ENCODE measurements at places on chromosomes 12 and 14. TPM values are rescaled to one million over a fixed set of nuclear protein-coding genes. Genes with fewer than 3 reads are reported as not detected.
A peak's percentile ranks its signal among the peaks of the same experiment; 100 is the strongest.

PCK2 gene
- 2.7 TPM for polyA plus RNA-seq

- DNase-seq = no peak
These were observed 323.4 kb downstream of the VRK1 start for GRCh38 chr14:97120611-97121031.

ENDOU gene
- polyA plus RNA-seq = 0.82 TPM

- DNase-seq = no peak
These were observed 969.7 kb upstream of the USP15 start for GRCh38 chr12:61290473-61290872.

GRCh38 chr12:47799357-47799955 lies 20.2 kb downstream of the HDAC7 start:
- DNase-seq = peak; percentile 91

DNA sequence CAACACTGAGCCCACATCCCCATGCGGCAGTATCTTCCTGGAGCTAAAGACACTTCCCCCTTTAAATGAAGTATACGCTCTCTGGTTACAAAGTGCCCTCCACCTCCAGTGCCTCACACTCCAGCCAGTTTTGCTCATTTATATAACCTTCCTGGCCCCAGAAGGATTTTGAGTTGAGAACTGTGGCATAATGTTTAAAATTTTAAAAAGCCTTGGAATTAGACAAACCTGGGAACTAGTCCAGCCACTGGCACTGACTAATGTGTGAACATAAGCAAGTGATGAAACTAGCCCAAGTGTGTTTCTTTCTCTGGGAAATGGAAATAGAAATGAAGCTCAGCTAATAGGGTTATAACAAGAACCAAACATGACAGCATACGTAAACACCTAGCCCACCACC lies 723.7 kb upstream of the USP15 start:
- DNase-seq = no peak

DNA sequence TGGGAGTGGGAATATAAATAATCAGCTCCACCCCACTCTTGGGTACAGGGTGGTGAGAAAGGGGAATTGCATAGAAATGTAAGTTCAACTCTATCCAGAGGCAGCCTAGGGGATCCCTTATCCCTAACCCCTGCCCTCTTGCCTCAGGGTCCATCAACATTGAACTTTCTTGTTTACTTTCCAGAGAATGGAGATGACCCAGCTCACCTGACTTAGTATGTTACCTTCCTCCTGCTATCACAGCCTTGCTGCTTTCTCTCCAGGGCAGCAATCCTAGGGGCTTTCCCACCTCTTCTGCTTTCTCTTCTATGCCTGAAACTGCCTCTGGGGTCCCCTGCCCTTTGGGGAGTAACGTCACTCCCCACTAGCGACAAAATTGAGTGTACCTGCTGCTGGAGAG lies 2.7 kb downstream of the LRP1 start:
- no peak for DNase-seq

GLT8D2 gene
- polyA plus RNA-seq = 1.7 TPM

MIP gene
- 0.13 TPM for polyA plus RNA-seq

- DNase-seq = no peak
These were observed 10.4 kb upstream of the KRT7 start for GRCh38 chr12:52222692-52223091.

DNA sequence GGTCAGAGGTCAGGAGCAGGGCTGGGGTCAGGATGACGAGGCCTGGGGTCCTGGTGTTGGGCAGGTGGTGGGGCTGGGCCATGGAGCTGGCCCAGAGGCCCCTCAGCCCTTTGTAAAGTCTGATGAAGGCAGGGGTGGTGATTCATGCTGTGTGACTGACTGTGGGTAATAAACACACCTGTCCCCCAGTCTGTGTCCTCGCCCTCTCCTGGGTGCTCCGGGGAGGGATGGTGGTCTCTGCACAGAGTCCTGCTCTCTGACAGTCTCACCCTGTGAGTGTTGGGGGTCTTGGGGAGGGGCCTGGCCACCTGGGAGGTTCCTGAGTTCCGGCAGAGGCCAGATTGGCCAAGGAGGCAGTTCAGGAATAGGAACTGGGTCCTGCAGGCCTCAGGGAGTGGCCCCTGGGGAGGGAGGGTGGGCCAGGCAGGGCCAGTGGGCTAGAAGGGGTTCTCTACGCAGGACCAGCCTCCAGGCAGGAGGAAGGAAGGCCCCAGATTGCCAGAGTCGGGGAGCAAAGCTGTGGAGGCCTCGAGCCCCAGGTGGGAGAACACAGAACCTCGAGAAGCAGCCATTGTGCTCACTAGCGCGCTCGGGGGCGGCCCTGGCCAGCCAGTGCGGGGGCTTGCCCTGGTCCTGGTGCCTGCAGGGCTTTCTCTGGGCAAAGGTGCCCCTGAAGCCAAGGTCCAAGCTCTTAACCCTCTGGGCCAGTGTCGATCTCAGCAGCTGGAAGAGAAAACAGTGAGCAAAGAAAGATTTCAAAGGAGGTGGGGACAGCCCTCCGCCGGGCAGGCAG lies 14.4 kb downstream of the ACADS start:
- no peak for DNase-seq

GRCh38 chr12:124391340-124392261 lies 96.7 kb downstream of the RFLNA start:
- peak; percentile 75 for DNase-seq

RNU4-1 gene
- not detected for polyA plus RNA-seq

DNA sequence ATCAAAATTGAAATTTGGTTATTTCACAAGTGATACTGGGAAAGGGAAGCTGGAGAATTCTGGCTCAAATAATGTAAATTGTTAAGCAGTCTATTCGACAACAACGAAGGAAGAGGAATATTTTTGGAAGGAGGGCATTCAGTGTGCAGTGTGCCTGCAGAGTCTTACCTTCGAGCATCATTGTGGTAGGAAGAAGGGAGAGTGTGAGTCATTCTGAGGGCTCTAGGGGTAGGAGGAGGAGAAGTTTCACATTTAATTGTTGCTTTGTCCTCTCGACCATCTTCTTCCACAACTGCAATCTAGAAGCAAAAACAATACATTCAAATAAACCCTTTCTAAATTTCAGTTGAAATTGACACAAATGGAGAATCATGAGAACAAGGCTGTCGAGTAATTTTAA lies 263.0 kb downstream of the ACSS3 start:
- DNase-seq = no peak

SYCP3 gene
- polyA plus RNA-seq = 0.23 TPM

ITGB7 gene
- 0.19 TPM for polyA plus RNA-seq

GRCh38 chr12:1551496-1551895 lies 42.9 kb downstream of the FBXL14 start:
- no peak for DNase-seq

NGB gene
- polyA plus RNA-seq = not detected

PRMT5 gene
- polyA plus RNA-seq = 99.5 TPM

RAB21 gene
- 53.6 TPM for polyA plus RNA-seq

ARHGEF25 gene
- polyA plus RNA-seq = 3.2 TPM

- DNase-seq = no peak
These were observed 45.6 kb upstream of the SOCS2 start for GRCh38 chr12:93526786-93527428.

DNA sequence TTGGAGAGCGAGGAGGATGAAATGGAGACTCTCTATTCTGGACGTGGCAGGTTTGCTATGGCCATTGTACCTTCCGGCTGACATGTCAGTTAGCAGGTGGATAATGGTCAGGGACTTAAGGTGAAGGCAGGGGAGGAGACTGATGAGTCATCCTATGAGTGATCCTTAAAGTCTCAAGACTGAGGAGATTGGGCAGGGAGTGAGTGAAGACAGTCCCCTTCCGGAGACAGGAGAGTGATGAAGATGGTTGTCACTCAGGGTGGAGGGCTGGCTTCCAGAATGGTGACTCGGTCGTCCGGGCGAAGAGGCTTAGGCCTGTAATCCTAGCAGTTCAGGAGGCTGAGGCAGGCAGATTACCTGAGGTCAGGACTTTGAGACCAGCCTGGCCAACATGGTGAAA lies 49.8 kb upstream of the CCDC63 start:
- no peak for DNase-seq

BTG1 gene
- 10.6 TPM for polyA plus RNA-seq

NKX2-8 gene
- not detected for polyA plus RNA-seq

ZNF641 gene
- 5.8 TPM for polyA plus RNA-seq

GRCh38 chr12:122963941-122964265 lies 2.4 kb downstream of the ABCB9 start:
- DNase-seq = no peak

GRCh38 chr12:72586456-72586855 lies 314.3 kb downstream of the TRHDE start:
- DNase-seq = no peak

DLK1 gene
- polyA plus RNA-seq = 9.2 TPM

- no peak for DNase-seq
These were observed 21.6 kb downstream of the TGFB3 start for GRCh38 chr14:75960231-75960630.

- DNase-seq = no peak
These were observed 101.3 kb downstream of the PTPRB start for GRCh38 chr12:70535896-70536374.

- DNase-seq = no peak
These were observed 10.6 kb upstream of the CDKL1 start for GRCh38 chr14:50407111-50407812.

GRCh38 chr12:94872007-94872653 lies 131.4 kb downstream of the NDUFA12 start:
- no peak for DNase-seq

- no peak for DNase-seq
These were observed 10.9 kb downstream of the BTG1 start for GRCh38 chr12:92134638-92135274.

DNA sequence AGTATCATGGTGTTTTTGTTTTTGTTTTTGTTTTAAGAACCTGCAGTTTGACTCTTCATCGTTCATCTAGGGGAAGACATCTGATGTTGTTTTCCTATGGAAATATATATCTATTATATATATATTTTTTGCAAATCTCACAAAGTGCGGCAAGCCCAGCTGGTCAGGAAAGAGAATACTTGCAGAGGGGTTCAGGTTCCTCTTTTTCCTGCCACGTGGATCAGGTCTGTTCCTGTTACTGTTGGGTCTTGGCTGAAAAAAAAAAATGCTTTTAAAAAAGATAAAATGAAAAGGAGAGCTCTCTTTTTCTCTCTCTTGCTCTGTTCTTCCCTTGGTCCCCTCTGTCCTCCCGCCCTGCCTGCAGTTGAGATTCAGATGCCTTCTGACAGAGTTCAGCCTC lies 179.4 kb upstream of the BCL2L14 start:
- no peak for DNase-seq

DNA sequence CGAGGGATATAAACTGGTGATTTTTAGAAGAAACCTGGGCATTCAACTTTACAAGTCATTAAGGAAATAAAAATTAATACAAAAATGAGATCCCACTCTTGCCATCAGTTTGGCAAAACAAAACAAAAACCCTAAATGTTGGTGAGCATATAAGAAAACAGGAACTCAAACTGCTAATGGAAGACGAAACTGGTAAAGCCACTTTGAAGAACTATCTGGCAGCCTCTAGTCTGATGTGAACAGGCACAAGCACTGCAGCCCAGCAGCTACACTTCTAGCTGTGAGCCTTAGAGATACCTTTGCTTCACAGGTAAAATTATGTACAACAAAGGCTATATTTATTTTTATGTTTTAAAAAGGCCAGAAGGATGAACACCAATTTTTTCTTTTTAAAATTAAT lies 459.6 kb downstream of the ZFP36L1 start:
- DNase-seq = no peak

DNA sequence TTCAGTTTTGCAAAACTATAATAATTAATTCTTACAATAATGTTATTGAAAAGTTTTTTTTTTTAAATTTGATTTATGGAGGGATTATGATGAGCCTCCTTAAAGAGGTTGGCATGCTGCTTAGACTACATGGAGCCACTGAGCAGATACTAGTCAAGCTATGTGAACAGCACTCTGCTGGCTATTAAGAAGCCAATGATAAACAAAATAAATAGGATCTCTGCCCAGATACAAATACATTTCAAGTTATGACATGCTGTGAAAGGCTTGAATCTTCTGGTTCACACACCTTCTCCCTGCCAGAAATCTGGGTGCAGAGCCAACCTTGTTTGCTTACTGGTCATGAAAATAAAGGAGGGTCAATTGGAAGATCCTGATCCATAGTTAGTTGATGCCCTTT lies 107.4 kb upstream of the NAV3 start:
- DNase-seq = no peak

DNA sequence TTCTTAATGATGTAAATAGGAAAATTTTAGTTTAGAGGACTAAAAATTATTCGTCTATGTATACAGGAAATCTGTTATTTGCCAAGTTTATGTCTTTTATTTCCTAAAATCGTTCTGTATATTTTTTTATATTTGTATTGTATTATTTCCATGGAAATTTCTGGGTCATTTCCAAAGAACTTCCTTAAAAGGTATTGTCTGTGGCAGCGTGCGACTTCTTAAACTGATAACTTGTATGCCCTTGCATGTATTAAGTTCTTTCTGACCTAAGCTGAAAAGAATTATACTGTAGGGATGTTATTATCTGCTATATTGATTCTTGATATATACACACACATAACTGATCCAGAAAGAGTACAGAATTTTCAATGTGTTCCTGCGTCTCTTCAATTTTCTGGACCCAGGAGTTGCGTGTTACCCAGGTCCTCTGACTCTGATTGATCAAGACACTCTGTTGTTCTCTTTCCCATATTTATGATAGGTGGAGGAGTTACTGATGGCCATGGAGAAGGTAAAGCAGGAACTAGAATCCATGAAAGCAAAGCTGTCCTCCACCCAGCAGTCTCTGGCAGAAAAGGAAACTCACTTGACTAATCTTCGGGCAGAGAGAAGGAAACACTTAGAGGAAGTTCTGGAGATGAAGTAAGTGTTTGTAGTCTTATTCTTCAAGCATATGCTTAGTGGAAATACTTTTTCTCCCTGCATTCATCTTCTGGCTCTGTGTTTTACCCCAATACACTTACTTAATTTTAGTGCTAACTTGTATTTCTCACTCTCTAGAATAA lies 298.5 kb downstream of the ERC1 start:
- no peak for DNase-seq

- no peak for DNase-seq
These were observed 4.4 kb downstream of the KRT18 start for GRCh38 chr12:52953181-52953841.

GRCh38 chr14:95068080-95068479 lies 89.2 kb downstream of the DICER1 start:
- DNase-seq = no peak

NPFF gene
- polyA plus RNA-seq = not detected

Measured in psoas muscle (tissue), 8 donors.